Right ventricle myocardium superior (tissue), 1 donor: ENCODE measurements at places on chromosomes 16 and 17.

DNA sequence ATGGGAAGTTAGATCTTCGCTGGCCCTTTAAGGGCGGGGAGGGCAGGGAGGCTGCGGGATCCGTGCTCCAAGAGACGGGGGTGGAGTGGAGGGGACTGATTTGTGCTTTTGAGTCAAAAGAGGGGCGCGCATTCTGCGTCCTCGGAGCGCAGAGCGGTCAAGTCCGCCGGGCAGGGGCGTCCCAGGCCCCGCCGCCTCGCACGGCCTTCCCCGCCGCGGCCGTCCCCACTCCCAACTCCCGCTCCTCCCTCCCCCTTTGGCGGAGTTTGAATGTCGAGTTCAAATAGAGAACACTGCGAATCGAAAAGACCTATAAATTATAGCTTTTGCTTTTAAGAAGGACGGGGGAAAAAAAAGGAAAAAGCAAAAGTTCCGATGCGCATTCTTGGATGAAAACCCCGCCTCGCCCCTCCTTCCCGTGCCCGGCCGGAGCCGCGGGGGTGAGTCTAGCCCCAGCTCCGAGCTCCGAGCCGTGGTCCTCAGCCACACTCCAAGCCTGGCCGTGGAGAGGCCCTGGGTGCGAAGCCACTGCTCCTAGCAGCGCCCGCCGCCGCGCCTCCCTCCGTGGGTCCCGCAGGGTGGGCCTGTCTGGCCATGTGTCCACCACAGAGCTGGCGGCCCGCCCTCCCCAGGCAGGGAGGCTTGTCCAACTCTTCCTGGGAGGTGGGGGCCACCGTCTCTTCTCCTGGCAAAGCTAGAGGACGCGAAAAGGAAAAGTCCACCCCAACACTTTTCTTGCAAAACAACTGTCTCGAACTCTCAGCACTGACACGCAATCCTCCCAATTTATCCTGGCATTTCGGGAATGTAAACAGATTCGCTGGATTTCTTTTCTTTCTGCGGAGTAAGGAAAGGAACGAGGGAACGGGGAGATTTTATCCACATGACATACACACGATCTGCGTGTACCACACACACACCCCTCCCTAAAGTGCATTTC lies 3.6 kb downstream of the CBX8 start:
- DNase-seq: peak; percentile 50

DNA sequence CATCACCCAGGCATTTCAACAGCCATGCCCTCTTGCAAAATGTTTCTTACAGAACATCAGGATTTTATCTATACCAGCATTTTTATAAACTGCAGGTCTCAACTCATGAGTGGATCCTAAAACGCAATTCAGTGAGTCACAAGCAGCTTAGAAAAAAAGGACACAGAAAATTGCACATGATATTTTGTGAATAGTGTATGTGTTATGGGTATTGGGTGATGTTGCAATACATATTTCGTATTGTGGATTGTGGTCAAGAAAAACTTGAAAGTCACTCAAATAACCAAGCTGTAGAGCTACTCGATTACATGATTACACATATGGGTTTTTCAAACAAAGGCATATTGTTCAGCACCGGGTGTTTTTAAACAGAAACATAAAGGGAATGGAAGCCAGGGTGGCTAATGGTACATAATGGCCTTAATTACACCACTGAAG lies 1.4 kb downstream of the WIPI1 start:
- DNase-seq: no peak

- no peak for DNase-seq
Observed at GRCh38 chr16:70444249-70445063, 5.6 kb upstream of the ST3GAL2 start.

- DNase-seq: peak; percentile 20
Observed at GRCh38 chr16:11412965-11413887, 68.0 kb downstream of the RMI2 start.

GRCh38 chr17:9900044-9900594 lies 5.0 kb downstream of the RCVRN start:
- no peak for DNase-seq

GRCh38 chr16:88816736-88817535 lies 5.2 kb upstream of the APRT start:
- no peak for DNase-seq

- DNase-seq: no peak
Observed at GRCh38 chr16:5776876-5777275, 679.3 kb upstream of the EEF2KMT start.

- peak; percentile 85 for DNase-seq
Observed at GRCh38 chr17:8192070-8192815, 2.3 kb upstream of the BORCS6 start.

DNA sequence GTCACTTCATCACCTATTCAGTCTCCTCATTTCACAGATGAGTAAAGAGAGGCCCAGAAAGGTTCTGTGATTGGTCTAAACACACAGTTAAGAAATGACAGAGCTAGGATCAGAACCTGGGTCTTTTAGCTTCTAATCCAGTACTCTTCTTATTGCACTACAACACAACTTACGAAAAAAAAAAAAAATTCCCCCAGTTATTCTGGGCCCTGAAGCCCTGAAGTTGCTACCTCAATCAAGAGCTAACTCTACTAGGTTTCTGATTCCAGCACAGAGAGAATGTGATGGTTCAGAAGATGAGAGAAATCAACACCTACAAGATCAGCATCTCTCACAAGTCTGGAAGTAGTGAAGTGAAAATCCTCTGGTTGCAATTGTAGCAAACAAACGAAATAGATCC lies 37.3 kb downstream of the GRB7 start:
- DNase-seq: no peak

GRCh38 chr17:79669861-79670260 lies 59.0 kb upstream of the RBFOX3 start:
- DNase-seq: no peak

GRCh38 chr17:63675607-63676546 lies 24.0 kb downstream of the LIMD2 start:
- peak; percentile 78 for DNase-seq

- no peak for DNase-seq
Observed at GRCh38 chr17:64164596-64165285, 34.8 kb upstream of the ERN1 start.

DNA sequence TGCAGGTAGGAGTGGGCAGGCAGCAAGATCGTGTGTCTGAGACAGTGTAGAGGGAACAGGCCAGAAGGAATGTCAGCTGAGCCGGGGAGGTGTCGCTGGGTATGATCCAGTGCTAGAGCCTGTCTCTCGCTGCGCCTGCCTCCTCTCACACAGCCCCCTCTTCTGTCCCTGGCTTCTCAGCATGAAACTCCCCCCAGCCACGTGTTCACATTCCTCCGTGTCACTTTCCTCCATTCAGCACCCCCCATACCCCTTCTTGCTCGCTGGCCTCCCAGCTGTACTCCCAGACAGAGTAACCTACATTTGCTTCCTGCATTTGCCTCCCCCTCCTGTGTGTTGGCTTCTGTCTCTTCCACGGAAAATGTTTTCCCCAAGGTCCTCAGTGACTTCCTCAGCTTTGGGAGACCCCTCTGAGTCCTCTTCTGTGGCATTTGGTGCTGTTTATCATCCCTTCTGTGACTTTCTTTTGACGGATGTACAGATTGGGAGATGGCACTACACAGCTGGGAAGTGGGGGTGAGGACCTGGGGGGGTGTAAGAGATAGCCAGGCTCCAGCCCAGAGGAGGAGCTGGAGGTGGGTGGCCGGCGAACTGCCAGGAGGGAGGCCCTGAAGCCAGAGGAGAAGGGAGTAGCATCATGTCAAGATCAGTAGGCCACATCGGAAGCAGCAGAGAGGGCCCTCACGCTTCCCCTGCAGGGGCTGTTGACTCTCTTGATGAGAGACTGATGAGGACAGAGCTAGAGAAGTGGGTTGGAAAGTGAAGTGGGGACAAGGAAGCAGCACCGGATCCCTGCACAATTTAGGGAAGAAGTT lies 19.2 kb downstream of the SGF29 start:
- peak; percentile 56 for DNase-seq

DNA sequence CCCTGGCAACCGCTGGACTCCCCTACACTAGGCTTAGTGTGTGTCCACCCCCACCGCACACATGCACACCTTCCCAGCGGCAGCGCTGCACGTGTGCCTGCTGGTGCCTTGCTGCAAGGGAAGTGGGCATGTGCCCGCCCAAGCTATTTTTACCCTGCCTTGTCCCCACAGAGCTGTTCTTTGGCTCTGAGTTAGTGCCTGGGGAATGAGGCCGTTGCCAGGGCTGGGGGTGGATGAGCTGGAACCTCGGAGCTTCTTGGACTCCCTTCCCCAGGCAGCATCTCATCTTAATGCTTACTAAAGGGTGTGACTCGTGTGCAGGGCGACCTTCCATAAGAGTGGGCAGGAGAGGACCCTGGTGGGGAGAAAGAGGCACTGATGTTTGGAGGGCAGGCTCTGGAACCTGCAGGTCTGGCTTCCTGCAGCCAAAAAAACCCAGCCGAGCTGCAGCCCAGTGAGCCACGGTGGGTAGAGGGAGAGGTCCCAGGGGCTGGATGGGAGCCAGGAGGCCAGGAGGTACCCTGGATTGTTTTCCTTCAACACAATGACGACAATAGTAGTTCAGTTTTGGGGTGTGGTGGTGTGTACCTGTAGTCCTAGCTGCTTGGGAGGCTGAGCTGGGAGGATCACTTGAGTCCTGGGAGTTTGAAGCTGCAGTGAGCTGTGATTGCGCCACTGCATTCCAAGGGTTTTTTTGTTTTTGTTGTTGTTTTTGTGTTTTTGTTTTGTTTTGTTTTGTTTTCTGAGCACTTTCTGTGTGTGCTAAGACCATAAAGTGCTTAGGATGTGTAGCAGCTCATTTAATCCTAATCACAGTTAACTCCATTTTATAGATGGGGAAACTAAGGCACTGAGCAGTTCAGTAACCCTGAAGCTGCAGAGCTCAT lies 119.1 kb downstream of the RAB11FIP4 start:
- peak; percentile 82 for DNase-seq

GRCh38 chr17:4365628-4366326 lies 698 bp downstream of the UBE2G1 start:
- peak; percentile 61 for DNase-seq

DNA sequence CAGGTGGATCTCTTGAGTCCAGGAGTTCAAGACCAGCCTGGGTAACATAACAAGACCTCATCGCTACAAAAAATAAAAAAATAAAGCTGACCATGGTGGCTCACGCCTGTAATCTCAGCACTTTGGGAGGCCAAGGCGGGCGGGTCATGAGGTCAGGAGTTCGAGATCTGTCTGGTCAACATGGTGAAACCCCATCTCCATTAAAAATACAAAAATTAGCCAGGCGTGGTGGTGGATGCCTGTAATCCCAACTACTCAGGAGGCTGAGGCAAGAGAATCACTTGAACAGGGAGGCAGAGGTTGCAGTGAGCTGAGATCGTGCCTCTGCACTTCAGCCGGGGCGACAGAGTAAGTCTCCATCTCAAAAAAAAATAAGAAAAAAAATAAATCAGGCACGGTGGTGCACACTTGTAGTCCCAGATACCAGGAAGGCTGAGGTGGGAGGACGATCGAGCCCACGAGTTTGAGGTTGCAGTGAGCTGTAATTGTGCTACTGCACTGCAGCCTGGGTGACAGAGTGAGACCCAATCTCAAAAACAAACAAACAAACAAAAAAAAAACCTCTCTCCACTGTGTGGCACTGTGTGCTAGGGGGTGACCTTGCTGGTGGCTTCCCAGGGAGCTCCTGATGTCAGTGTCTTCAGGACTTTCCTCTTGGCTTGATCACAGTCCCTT lies 19.8 kb upstream of the MAPK3 start:
- DNase-seq: no peak

DNA sequence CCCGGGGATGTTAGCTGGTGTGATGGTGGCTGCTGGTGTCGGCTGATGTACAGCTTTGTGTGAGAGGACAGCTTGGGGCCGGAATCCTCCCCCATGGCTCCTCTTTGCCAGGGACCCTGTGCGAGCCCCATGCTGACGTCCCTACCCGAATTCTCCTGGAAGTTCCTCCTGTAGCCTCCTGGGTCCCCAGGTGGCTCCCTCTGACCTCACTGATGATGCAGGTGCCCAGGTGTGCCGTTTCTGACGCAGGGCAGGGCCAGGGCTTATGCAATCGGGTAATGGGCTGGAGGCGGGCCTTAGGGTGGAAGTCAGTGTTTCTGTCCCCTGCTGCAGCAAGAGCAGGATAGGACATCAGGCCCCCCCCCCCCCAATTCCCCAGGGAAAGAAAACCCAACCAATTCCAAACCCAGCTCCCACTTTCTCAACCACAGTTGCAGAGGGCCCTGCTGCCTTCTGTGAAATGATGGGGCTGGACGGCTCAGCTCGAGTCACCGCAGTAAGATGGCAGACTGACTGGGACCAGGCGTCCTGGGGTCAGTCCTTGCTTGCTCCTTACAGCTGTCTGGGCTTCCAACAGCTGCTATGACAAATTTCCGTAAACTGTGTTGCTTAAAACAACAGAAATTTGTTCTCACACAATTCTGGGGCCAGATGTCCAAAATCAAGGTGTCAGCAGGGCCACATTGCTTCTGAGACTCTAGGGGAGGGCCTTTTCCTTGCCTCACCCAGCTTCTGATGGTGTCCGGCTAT lies 139.0 kb upstream of the PLCG2 start:
- DNase-seq: no peak

DNA sequence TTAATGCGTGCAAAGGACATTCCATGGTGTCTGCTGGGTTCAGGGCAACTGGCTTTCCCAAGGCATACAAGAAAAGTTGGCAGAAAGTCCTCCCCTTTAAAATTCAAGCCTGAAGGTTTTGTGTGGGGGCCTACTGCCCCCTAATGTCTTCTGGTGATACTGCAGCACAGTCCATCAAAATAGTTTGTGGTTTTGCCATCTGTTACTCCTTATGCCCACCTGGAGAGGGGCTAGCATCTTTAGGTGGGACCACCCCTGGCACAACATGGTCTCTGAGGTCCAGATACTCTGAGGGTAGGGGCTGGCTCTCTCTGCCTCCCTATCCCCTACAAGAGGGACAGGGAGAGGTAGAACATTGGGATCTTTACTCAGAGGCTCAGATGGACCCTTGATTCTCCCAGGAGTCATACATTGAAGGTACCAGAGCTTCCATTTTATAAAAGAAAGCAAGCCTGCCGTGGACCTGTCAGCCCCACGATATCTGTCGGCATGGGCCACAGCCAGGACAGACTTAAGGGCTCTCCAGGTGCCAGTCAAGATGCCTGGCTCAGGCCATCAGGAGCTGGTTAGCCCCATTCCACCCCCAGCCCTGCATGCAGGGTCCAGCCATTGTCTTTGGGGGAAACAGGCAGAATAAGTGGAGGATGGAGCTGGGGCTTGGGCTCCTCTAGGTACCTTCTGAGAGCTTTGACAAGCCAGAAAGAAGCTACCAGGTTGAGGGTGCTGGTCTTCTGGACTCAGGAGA lies 6.3 kb downstream of the ESRP2 start:
- no peak for DNase-seq

DNA sequence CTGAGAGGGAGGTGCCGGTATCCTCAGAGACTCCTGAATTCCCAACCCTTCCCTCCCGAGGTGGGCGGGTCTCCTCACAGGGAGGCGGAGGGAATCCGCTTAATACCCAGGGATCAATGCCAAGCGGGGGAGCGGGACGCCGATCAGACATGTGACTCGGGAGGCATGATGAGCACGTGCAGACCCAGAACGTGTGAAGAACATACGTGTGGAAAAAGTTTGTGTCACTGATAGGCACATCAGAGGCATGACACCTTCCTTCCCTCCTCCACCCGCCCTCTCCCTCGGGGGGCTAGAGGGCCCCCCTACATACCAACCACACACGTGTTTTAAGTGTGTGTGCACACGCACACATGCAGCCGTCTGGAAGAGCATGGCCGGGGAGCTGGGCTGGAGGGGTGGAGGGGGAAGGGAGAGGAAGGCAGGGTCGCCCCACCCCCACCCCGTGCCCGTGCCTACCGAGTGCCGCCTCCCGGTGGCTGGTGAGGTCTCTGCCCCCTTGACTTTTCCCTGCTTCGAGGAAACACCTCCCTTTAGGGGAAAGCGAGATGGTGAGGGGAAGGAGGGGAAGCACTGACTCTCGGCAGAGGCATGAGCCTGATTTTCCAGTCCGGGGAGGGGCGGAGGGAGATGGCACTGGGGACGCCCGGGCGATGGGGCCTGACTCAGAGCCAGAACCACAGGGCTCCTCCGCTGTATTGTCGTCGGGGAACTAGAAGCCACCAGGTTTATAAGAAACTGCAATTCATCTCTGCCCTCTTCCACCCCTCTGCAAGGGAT lies 12.1 kb upstream of the TBX21 start:
- DNase-seq: no peak
